Pulmonary artery endothelial cell (primary cell): ENCODE measurements at places on chromosomes 3 and 15. TPM values are rescaled to one million over a fixed set of nuclear protein-coding genes. Genes with fewer than 3 reads are reported as not detected.

- no peak for DNase-seq
These were observed 4.8 kb upstream of the RBP2 start for GRCh38 chr3:139481116-139481515.

GRCh38 chr15:72919936-72920465 lies 132.3 kb upstream of the NEO1 start:
- DNase-seq = no peak

DNA sequence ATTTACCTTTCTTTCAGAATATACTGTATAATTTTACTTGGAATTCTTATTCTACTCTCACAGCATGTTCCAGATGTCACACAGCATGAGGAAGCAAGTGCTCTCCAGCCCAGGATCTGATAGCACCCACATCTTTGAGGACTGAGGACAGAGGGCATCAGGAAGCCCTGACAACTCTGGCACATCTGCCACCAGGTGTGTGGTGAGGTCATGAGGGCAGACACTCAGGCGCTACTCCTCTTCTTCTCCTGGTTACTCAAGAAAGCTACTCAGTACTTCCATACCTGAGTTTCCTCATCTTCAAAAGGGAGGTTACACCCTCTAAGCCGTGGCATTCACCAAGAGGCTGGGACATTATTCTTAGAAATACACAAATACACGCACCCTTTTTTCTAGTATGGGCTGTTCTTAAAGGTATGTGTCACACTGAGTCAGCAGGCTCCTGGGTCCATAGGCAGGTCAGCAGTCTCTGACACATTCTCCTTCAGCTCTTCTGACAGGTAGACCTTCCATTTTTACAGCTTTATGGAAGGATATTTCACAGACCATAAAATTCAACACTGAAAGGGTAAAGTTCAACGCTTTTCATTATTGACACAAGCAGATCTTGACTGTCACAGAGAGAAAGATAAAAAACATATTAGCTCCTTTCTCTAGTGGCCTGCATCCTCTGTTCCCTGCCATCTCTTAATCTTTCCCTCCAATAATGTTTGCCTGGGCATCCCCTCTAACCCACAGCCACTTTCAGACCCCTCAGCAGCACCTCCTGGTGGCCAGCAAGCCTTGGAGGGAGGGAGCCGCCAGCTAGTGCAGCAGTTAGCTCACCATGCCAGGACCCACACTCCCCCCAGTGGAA lies 103.2 kb upstream of the TJP1 start:
- peak; percentile 37 for DNase-seq

Gene ADGRG7
- total RNA-seq = not detected in 2 replicates

GRCh38 chr3:168645180-168645579 lies 549.5 kb upstream of the GOLIM4 start:
- DNase-seq = no peak

GRCh38 chr3:49972656-49973055 lies 32.7 kb downstream of the RBM6 start:
- DNase-seq = no peak

- DNase-seq = no peak
These were observed 64.5 kb downstream of the NEDD4 start for GRCh38 chr15:55928955-55929354.

Gene ADAMTS7
- 6.6 and 11.5 TPM in 2 replicates for total RNA-seq

- DNase-seq = no peak
These were observed 2.8 kb downstream of the PLSCR2 start for GRCh38 chr3:146466604-146467003.

DNA sequence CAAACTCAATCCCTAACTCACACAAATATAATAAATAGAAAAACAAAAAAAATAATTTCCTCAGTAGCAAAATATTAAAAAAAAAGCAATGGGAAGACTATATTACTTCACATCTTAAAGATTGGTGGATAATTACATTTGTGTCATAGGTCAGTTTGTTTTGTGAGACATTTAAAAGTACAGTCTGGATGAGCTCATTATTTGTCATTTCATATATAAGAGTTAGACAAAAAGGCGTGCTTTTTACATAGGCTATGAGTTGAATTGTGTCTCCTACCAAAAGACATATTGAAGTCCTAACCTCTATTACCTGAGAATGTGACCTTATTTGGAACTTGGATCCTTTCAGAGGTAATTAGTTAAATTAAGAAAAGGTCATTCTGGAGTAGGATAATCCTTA lies 710.1 kb upstream of the CBLB start:
- DNase-seq = no peak

GRCh38 chr3:123789160-123789559 lies 95.0 kb downstream of the MYLK start:
- no peak for DNase-seq

Gene ENTPD3
- total RNA-seq = 0.07 TPM in 1 of 2 replicates, not detected in the other

Gene POPDC2
- 0.07 and 0.11 TPM in 2 replicates for total RNA-seq

Gene TP63
- total RNA-seq = 0.11 TPM in 1 of 2 replicates, not detected in the other

Gene MAP1A
- 1.4 and 1.6 TPM in 2 replicates for total RNA-seq

Gene SYNPR
- total RNA-seq = not detected in 2 replicates

Gene P2RY13
- total RNA-seq = not detected in 2 replicates

Gene HCN4
- total RNA-seq = not detected in 2 replicates

DNA sequence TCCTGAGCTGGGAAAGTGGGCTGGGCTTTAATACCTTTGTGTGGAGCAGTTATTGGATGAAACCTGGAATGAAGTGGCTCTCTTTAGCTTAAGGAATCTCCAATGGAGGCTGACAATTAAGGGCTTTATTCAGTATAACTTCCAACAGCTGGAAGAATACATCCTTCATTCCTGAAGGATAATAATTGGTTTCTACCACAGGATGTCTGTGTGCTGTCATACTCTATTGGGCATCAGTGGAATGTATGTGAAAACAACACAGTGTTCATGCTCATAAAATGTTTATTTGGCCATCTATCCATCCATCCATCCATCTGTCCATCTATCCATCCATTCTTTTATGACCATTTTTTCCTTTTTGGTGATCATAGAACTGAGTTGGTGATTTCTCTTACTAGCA lies 220.7 kb upstream of the GAP43 start:
- no peak for DNase-seq

DNA sequence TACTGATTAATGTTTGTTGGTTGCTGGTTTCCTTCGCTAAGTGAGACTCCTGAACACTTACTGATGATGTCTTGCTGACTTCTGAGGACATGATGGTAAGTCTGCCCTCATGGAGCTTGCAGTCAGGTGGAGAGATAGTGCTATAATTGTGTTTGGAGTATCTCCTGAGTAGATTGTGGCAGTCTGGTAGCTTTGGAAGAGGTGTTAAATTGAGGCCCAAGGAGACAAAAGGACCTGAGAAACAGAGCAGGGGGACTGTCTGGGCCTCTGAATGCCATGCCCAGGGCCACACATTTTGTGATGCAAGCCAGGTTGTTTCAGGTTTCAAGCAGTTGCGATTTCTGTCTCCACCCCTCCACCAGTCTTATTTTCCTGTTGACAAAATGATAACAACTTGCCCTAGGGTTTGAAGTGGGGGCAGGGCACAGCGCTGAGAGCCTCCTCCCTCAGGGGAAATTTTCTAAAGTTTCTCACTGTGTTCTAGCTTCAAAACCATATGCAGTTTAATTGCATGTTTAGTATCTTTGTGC lies 16.7 kb downstream of the SMAD3 start:
- DNase-seq = no peak

DNA sequence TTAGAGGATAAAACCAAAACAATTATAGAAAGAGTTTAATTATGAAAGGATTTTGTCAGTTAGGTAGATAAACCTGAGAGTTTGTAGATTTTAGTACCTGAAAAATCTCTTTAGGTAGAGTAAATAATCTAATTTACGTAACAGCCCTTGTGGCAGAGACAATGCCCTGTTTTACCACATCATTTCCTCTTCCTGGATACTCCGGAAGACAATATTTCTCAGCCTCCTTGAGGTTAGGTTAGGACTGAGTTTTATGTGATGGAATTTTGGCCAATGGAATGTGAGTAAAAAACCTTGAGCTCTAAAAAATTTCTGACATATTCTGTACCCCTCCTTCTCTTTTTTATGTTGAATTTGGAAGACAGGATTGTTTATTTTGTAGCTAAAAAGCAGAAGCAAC lies 50.7 kb upstream of the TPRG1 start:
- no peak for DNase-seq

- no peak for DNase-seq
These were observed 24.5 kb upstream of the IDH2 start for GRCh38 chr15:90126596-90127435.

- no peak for DNase-seq
These were observed 3.0 kb downstream of the ADAMTS9 start for GRCh38 chr3:64684715-64685261.

GRCh38 chr15:35910227-35910626 lies 364.3 kb upstream of the DPH6 start:
- DNase-seq = no peak

- DNase-seq = no peak
These were observed 3.0 kb downstream of the SNAP23 start for GRCh38 chr15:42498212-42499068.

Gene SLC24A5
- not detected in 2 replicates for total RNA-seq

Gene ST8SIA2
- total RNA-seq = not detected in 2 replicates

DNA sequence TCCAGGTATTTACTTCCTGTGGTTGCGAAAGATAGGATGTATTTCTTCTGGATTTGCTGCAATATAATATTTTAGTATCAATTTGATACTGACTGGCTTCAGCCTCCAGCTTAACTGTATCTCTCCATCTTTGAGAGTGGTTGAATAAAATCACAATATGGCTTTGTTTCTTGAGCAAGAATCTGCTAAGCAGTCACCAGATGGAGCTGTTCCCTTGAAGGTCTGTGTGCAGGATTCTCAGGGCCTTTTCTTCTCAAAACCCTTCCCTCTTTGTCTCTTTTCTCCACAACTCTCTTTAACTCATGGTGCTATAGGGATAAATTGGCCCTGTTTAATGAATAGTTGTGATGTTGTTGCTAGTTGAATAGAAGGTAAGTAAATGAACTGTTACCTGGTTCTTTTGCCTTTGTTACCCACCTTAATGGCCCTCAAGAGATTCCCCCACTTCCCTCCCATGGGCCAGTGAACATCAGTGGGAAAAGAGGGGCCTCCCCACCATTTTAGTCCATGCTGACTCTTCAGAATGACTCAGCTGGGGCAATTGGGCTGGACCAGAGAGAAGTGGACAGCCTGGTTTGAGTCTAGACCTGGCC lies 34.8 kb upstream of the RAB6B start:
- DNase-seq = peak; percentile 37

DNA sequence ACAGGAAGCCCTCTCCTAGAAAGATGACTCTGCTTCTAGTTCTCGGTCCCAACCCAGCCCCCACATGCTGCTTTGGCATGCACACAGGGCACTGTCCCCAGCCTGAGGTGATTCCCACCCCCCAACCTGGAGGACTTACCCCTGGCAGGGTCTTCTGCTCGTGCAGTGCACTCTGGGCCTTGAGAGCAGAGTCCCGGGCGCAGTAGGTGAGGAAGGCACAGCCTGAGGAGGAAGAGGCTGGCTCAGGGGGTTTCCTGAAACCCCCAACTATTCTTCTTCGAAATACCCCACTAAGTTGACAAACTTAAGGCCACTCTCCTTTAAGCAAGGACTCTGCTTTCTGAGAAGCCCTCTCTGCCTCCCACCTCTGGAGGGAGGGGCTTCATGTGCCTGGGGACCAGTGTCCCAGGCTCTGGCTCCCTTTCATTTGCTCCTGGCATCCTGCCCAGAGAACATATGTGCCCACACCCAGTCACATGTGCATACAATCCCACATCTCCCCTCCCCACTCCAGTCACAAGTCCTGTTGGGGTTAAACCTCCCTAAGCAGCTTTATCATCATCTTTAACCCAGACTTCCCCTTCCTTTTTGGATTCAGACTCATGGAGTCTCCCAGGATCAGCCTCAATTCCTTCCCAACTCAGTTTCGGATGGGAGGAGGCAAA lies 4.1 kb downstream of the CELF6 start:
- no peak for DNase-seq

DNA sequence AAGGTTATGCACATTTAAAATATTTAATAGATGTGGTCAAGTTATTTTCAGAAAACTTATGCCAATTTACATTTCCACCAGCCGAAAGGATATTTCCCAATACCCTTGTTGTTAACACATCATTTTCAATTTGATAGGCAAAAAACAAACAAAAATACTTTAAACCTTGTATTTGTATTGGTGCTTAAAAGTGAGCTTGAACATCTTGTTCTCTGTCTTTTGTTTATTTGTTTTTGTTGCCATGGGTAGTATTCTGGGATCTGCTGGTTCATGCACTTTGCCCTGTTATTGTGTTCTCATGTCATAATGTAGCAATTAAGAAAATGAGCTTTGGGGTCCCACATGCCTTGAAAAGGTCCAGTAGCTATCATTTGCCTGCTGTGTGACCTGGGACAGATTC lies 191.4 kb downstream of the LRTM1 start:
- DNase-seq = no peak

DNA sequence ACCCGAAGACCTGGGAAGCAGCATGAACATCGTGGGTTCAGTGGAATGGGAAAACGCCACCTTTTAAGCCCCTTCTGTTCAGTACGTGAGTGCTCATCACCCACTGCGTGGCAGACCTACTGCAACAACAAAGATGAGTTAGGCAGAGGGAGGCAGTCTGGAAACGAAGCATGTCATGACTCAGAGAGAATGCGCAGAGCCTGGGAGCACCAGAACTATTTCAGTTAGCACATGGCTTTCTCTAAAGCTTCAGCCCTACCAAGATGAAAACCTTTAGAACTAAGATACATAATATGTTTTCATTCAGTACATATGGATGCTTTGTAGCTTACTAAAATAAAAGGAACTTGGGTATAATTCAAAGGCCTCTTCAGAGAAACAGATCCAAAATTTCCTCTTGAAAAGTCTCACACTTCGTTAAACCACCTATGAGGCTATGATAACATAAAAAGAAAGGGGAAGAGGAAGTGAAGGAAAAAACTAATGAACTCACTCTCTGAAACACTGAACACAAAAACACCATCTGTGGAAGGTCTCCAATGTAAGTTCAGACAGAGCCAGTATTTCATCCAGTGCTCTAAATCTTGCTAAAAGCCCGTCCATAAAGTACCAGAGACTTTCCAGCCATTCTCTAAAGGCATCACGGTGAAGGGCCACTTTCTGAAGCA lies 140.1 kb downstream of the OCA2 start:
- no peak for DNase-seq

- DNase-seq = no peak
These were observed 130.3 kb downstream of the CHDH start for GRCh38 chr3:53715815-53716483.

GRCh38 chr3:48436477-48436787 lies 3.5 kb downstream of the CCDC51 start:
- no peak for DNase-seq

DNA sequence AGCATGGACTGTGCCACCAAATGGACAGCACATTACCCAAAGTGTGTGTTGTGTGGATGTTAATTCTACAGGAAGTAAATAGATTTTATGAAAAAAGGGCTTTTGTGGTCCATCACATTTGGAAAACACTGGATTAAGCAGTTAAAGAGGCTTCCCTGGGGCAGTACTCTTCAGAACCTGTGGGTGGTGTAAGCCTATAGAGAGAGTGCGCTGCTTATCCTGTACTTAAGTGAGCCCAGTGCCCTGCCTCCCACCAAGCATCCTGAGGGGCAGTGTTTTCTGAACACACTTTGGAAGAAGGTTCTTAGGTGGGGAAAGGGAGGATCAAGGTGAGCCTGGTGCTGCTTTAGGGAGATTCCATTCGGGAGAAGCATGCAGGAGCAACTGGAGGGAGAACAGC lies 10.9 kb downstream of the TTLL3 start:
- no peak for DNase-seq
